ENCODE measurements at places on chromosomes 4 and X.

GRCh38 chr4:76017056-76017686 lies 6.1 kb downstream of the CXCL10 start:
- DNase-seq, result no peak

GRCh38 chrX:10756441-10756840 lies 136.1 kb upstream of the MID1 start:
- no peak for DNase-seq

GRCh38 chrX:105820247-105820646 lies 2.1 kb upstream of the NRK start:
- DNase-seq, result no peak

DNA sequence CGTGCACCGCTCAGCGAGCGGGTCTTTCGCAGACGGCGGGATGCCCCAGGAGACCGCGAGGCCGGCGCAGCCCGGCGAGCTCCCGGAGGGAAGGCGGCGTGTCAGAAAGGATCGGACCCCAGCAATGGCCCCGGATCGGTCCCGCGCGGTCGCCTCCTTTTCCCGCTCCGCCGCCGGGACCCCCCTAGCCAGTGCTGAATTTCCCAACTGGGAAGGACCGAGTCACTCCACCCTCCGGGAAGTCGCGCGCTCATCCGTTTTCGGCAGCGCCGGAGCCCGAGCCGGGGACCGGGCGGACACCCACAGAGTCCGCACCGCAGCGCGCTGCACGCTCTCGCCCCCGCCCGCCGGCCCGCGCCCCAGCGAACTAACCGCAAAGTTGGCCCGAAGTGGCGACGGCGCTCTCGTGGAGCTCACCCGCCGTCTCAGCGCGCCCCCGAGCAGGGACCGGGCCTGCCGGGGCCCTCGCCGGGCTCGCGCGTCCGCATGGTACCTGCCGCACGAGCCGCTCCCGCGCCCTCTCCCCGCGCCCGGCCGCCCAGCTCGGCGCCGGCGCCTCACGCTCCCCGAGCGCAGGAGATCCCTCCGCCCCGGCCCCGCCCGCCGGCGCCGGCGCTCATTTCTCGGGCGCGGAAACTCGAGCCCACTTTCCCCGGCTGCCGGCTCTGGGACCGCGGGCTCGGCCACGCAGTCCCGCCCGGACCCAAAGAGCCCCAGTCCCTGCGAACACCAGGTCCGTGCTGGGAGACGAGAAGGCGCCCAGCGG lies at the start of gene FAT1:
TSS of gene FAT1 (minus strand) at position 565 of the 766 bp plus-strand sequence. CDS start 14,029 bp downstream, outside the sequence.
- DNase-seq, result no peak

- DNase-seq, result no peak
Observed at GRCh38 chr4:134756421-134756820, 554.8 kb upstream of the PABPC4L start.

GRCh38 chr4:158238575-158238974 lies 28.3 kb downstream of the TMEM144 start:
- DNase-seq, result no peak

GRCh38 chr4:168765322-168765721 lies 244.7 kb downstream of the CBR4 start:
- DNase-seq, result no peak

DNA sequence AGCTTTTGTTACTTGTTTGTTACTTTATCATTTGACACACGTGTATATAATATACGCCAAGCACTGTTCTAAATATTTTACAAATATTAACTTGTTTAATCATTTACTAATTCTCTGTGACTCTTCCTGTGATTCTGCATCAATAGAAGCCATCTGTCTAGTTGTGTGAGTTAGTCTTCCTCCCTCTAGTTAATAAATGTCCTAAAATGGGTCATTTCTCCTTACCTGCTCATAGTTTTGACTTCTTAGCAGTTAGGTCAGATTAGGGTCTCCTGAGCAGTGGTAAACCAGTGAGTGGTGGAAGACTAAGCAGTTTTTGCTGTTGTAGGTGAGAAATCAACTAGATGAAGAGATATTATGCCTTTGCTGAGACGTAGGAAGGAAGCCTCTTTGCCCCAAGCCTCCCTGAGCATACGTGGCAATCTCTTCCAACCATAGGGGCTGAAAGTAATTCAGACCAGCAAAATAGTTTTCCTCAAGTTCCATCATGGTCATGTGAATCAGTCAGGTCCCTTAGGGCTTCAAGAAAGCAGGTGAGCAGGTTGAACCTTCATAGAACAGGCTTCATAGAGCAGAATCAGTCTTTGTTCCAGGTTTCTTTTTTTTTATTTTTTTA lies 38.7 kb upstream of the THOC2 start:
- no peak for DNase-seq

DNA sequence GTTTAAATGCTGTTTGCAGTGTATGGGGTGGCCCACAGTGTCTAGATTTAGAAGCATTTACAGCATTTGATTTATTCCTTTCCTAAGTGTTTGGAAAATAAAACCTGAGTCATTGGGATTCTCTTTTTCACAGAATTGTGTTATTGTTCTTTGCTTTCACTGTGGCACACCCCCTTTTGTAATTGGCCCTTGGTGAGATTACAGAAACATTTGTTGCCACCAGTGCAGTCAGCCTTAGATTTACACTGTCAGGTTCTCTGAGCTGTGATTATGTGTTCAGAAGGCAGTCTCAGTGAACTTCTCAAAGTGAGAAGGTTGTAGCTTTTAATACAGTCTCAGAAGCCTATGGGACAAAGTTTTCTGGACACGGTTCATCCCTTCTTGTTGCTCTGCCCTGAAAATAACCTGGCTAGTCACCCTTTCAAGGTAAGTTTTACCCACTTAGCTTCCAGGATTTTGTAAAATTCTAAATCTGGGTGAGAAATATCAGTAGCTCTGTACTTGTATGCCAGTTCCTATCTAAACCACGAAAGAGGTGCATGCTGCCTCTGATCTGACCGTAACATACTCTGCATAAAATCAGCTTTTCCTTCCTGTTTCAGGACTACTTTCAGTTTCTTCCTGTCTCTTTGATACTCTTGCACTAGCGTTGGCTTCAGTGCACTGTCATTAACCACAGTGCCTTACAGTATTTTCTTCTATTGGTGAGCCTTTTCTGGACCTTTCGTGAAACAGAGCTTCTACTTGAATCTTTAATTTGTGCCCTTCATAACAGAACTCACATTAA lies 12.6 kb downstream of the RUFY3 start:
- DNase-seq, result no peak

DNA sequence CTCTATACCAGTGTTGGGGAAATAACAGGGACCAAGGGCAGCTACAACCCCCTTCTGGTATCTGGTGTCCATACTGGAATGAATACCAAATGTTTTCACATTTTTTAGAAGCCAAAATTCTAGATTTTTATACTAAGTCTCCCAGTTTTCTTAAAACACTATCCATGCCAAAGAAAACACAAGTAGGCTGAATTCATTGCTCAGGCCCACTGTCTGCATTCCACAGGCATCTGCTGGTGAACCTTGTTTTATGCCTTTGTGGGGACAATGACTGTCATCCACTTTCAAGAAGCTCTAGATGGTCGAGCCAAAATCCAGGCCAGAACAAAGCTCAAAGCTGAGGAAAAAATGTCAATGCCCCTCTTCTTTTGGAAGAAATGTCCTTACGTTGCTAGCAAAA lies 213.4 kb upstream of the RASGEF1B start:
- DNase-seq, result no peak

- DNase-seq, result no peak
Observed at GRCh38 chrX:24369816-24370215, 9.4 kb downstream of the SUPT20HL1 start.

GRCh38 chr4:89868999-89869589 lies 25.6 kb upstream of the MMRN1 start:
- no peak for DNase-seq

GRCh38 chr4:163611784-163612445 lies 117.4 kb downstream of the TMA16 start:
- no peak for DNase-seq

DNA sequence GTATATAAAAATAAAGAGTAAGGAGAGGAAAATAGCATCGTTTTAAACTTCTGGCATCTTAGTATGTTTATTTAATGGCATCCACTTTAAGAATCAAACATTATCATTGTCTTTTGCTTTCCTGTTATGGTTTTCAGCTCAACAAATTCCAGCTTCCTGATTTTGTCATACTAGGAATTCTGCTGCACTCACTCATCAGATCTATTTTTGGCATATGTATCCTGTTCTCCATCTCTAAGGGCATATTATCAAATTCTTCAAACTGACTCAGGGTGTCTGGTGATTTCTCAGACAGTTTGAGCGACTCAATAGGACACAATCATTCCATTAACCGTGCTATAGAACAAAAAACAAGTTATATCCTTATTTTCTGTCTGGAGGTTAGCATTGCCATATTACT lies 248.5 kb upstream of the DIAPH2 start:
- no peak for DNase-seq

DNA sequence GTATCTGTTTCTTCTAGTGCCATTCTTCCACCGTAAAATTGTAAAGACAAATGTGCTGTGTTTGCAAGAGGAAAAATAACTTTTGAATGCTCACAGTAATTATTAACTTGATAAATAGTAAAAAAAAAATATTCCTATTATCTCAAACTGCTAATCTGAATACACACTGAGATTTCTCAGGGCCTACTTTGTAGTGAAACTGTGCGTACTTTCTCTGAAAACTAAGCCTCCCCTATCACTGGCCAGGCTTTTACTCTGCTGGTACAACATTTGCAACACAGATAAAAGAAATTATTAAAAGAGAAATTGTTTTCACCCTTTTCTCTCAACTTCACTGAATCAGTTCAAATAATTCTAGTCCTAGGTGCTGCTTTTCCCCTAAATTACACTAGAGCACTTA lies 137.3 kb downstream of the PRDM5 start:
- DNase-seq, result no peak

DNA sequence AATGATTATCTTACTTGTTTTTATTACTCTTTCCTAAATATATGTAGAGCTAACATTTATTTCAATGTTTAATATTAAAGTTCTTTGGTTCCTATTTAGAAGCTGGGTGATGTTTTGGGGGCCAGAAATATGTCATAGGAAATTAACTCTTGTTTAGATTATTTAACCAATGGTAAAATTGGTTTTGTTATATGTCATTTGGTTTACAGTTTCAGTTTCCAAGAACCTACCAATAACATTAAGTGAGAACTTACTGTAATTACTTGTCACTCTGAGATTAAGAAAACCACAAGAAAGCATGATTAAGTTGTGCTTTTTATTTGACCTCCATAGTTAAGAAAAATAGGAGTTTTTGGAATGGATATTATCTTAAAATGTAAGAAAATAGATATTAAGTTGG lies 121.2 kb downstream of the NDST3 start:
- no peak for DNase-seq

- DNase-seq, result no peak
Observed at GRCh38 chr4:51866835-51867234, 23.9 kb downstream of the DCUN1D4 start.

DNA sequence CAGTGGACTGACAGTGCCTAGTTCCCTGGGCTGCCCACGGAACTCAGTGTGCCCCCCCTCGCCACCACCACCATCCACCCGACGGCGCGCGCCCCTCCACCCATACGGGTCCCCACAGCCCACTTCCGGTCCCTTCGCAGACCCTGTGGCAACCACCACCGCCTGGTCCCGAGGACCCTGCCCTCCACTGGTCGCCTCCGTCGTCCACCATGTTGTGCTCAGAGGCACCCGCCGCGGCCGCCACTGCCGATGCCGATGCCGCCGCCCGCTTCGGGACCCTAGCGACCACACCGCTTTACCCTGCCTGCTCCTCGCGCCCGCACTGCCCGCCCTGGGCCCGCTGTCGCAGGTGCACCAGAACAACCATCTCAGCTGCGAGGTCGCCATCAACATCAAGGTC lies 66.5 kb upstream of the LANCL3 start:
- no peak for DNase-seq

GRCh38 chr4:3304831-3305609 lies 12.2 kb downstream of the RGS12 start:
- DNase-seq, result no peak

DNA sequence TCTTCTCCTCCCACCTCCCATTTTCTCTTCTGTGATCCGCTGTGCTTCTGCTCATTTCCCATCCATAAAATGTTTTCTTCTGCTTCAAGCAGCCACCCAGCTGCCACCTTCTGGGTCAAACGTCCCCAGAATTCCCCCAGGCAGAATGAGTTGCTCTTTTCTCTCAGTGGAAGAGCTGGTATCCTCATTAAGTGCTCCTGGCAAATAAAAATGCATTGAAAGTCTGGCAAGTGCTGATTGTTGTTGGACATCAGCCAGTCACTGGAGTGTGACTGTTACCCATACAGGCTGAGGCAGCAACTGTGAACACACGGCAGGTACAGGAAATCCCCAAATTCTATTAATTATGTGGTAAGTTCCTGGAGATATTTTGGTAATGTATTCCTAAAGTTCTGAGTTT lies 52.6 kb downstream of the LIMCH1 start:
- no peak for DNase-seq

DNA sequence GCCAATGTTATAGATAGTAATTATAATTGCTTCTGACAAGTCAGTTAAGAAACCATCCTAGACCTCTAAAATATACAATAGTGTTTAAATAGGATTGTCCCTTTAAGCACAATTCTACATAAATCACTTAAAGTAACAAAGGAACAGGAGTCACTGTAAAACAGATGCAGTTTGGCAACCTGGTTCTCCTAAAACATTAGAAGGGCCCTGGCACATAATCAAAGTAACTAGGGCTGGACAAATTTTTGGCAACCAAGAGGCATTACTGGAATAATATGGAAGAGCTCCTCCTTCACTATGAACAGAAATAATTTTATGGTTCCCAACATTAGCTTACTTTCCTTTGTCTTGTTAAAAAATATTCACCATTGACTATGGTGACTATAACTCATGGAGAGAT lies 75.0 kb upstream of the CCDC160 start:
- no peak for DNase-seq

DNA sequence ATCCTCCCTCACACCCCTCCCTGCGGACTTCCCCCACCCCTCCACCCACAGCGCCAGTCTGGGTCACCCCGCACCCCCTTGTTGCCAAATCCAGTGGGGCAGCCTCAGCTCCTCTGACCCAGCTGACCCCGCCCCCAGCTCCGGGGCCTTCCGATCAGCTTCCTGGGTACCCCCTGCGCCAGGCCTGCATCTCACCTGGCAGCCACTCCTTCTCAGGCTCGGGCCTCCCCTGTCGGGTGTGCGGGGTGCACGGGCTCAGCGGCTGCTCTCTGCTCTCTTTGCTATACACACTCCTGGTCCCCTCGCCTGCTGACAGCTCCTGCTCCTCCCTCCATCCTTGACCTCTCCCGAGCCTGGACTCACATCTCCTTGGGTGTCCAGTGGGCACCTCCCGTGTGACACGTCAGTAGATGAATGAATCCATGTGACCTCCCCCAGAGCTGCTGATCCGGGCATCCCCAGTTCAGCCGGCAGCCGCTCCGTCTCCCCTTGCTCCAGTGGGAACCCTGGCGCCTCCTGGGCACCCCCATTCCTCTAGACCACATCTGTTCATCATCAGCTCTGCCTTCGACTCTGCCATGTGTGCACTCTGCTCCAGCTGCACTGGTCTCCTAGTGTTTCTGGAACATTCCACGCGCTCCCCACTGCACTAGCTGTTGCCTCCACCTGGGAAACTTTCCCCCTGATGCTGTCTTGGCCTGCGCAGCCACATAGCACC lies 9.9 kb downstream of the CFAP99 start:
- DNase-seq, result no peak
